ENCODE measurements at places on chromosomes 3 and 15. TPM values are rescaled to one million over a fixed set of nuclear protein-coding genes. Genes with fewer than 3 reads are reported as not detected.

Gene MASP1
- polyA plus RNA-seq, result not detected

- no peak for DNase-seq
Observed at GRCh38 chr3:11989383-11990038, 14.7 kb upstream of the SYN2 start.

- no peak for DNase-seq
Observed at GRCh38 chr15:51759557-51760070, 8.2 kb downstream of the TMOD2 start.

DNA sequence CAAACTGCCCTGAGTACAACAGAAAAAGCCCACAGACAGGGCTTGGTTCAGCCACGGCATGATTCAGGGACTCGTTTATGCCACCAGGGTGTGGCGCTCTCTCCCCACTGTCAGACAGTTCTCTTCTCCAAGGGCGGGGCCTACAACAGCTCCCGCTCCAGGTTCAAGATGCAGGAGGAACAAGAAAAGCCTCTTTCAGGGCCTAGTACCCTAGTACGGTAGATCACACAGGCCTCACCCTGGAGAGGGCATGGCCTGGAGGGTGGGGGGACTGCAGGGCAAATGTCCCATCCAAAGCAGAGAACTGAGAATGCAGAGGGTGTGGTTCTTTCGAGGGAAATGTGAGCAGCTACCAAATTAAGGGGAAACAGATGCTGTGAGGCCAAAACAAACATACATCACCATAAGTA, 12.0 kb downstream of the MESD start:
- DNase-seq, result no peak

GRCh38 chr15:88810446-88810845, 7.2 kb downstream of the ACAN start:
- no peak for DNase-seq

Gene SLC24A5
- not detected for polyA plus RNA-seq
